DMS153 (cell line): ENCODE measurements at places on chromosomes 1 and 21.

DNA sequence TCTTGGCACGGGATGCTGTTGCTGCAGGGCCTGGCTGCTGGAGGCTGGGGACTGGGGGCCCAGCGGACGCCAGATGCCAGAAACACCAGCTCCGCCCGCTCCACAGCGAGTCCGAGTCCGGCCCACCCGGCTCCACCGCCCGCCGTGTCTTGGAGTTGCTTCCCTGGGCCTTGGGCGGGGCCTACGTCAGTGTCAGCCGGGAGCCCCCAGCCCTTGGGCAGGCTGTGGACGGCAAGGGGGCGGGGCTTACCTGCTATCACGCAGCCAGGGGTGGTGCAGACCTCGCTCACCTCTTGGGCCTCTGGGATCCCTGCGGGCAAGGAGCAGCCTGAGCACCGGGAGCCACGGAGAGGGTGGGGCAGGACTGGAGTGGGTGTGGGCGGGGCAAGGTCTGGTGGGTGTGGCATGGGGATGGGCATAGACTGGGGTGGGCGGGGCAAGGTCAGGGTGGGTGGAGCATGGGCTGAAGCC, 21.8 kb downstream of the MMEL1 start:
- DNase-seq = peak; percentile 91

DNA sequence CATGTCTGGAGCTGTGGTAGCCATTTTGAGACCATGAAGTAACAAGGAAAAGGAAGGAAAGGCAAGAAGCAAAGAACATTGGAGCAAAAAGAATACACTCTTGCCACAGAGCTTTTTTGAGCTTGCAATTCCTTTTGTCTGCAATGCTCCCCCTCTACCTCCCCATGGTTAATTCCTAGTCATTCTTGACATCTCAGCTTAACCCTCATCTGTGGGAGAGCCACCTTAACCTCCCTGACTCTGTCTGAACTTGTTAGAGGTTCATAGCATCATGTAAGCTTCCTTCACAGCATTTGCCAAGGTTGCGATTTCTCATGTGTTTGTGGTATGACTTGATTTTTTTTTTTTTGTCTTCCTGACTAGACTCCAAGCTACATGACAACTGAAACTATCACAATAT, 564.1 kb upstream of the PLXNA2 start:
- DNase-seq = no peak

GRCh38 chr1:167472752-167473521, 45.4 kb downstream of the CD247 start:
- DNase-seq = no peak

DNA sequence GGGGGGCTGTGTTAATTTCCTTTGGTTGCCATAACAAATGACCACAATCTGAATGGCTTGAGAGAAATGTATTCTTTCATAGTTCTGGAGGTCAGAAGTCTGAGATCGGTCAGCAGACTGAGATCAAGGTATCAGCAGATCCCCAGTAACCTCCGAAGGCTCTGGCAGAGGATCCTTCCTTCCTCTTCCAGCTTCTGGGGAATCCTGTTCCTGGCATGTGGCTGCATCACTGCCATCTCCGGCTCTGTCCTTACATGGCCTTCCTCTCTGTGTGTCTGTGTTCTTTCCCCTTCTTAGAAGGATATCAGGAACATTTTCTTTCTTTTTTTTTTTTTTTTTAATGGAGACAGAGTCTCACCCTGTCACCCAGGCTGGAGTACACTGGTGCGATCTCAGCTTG, 25.8 kb downstream of the ACTL8 start:
- no peak for DNase-seq

DNA sequence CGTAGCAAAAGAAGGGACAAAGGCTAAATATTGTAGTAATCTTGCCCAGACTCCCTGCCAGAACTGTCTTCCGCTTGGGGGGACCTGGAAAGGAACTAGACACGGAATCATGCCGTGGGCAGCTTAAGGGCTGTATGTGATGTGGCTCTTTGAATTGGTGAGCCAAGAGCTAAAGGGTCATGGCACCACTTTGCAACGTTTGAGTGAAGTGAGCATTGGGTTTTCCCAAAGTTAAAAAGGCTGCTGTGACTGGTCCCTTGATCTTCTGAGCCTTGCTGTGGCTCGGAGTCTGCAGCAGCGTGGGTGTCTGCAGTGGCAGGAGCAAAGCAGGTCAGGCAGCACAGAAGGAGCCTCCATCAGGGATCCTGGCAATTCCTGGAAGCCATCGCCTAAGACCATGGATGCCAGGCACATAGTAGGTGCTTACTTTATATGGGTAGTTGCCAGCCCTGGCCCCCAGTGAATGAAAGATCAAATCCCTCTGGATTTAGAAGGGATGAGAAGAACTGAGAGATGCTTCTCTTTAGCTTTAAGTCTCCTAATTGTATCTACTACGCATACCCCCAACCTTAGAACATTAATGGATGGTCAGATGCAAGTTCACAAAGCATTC, 1.8 kb downstream of the SMYD2 start:
- no peak for DNase-seq

GRCh38 chr21:34897828-34898227, 151.3 kb downstream of the RUNX1 start:
- no peak for DNase-seq

- no peak for DNase-seq
These were observed 277.3 kb downstream of the DNM3 start for GRCh38 chr1:172118618-172119017.

DNA sequence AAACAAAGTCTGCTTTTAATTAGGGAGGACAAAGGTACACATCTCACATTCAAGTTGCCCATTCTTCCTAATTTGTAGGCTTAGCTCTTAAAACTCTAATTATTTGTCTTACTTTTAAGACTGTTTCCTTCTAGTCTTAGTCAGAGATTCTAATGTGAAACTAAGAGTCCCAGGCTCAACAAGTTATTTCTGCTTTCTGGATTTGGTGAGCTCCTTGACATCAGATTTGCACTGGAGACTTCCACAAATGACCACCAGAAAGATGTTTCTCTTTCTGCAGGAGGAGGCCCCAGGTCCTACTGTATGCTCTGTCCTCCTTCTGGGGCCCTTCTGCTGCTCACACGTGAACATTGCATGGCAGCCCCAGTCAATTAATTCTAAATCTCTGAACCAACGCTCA, 194.2 kb upstream of the JUN start:
- DNase-seq = no peak

DNA sequence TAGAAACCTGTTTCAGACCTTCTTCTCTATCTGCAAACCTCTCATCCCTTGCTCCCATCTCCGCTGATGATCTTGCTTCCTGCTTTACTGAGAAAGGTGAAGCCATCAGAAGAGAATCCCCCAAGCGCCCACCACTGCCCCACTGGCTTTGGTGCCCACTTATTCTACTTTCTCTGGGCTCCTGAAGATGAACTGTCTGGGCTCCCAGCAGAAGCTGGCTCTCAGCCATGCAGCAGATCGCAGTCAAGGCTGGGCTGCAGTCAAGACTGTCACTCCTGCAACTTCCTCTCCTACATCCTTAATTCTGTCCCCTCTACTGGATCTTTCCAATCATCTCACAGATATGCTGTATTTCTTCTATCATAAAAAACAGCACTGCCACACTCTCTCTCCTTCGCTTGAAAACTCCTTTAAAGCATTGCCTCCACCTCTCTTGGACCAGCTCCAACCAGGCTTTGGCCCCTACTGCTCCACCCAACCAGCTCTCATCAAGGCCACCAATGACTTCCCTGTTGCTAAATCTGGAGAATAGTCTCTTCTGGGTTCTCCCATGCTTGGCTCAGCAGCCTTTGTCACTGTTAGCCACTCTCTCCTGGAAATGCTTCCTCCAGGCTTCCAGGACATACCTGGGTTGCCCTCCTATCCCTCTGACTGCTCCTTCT, 25.8 kb downstream of the TRIM62 start:
- peak; percentile 15 for DNase-seq

- peak; percentile 65 for DNase-seq
These were observed 47.1 kb downstream of the LEPR start for GRCh38 chr1:65467536-65467935.

GRCh38 chr1:113811156-113811887, 954 bp downstream of the RSBN1 start:
- no peak for DNase-seq

DNA sequence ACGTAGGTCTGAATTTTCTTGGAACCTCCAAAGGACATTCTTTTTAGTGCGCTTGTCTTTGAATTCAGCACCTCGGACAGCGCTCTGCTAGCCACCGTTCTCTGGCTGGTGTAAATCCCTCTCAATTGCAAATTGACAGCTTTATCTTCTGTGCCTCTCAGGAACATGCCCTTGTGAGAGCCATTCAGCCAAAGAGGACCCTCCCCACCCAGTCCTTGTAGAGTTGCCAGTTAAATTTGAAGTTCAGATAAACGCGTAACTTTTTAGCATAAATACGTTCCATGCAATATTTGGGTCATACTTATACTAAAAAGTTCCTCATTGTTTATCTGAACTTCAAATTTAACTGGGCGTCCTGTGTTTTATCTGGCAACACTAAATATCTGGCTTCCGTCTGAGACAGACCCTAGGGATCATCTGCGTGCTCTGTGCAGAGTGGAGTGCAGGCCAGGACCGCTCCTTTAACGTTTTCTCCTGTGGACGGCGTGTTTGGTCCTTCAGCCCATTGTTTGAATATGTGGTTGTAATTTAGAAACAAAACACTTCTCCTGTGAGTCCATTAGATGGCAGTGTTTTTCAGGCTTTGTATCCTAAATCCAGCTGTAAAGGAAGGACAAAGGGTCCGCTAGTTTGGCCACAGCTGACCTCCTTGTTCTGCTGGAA, 7.0 kb downstream of the KCNAB2 start:
- DNase-seq = peak; percentile 60

DNA sequence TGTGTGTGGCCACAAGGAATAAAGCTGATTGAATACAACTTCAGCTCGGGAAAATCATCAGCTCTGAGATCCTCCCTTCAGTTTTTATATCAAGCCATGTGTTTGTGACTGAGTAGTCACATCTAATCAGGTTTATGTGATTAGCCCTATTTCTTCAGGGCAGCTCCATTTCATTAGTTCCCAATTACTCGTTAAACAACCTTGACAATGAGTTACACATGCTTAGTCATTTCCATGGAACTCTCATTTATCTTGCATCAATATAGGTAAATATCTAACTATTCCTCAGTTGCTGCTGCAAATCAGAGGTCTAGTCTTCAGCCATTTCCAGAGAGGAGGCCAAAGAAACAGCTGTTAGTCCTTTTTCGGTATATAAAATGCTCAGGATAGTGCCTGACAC, 16.3 kb downstream of the CRB1 start:
- no peak for DNase-seq

DNA sequence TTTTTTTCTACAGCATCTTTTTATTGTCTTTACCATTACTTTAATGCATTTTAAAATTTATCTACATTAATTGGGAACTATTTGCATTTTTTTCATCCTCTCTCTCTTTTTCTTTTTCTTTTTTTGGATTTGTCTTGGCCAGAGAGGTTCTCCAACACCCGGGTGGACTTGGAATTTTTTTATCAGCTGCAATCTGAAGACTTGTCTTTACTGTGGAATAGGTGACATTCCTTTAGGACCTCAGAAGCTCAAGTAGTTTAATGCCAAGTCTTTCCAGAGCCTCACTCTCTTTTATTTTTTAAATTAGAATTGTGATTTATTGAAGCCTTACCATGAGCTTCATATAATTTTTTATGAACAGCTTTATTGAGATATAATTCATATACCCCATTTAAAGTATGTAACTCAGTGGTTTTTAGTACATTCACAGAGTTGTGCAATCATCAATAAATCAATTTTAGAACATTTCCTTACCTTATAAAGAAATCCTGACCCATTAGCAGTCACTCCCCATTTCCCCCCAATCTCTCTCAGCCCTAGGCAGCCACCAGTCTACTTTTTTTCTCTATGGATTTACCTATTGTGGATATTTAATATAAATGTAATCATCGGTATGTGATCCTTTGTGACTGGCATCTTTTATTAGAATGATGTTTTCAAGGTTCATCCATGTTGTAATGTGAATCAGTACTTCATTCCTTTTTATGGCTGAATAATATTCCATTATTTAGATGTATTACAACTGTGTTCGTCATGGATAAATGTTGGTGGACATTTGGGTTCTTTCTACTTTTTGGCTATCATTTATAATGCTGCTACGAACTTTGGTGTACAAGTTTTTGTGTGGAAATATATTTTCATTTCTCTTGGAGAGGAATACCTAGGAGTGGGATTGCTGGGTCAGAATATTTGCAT, 6.2 kb downstream of the TUFT1 start:
- no peak for DNase-seq
